ENCODE measurements at places on chromosomes 2 and 18. TPM values are rescaled to one million over a fixed set of nuclear protein-coding genes. Genes with fewer than 3 reads are reported as not detected.

The CIDEA gene
- total RNA-seq: not detected

- no peak for DNase-seq
- peaks cover 35% of the 10 kb centered on the region for H3K4me1 ChIP-seq
- H3K36me3 ChIP-seq: no peaks in the 10 kb centered on the region
- no peak overlapping the region for H3K27ac ChIP-seq
Measured at GRCh38 chr2:40352041-40352702, 99.7 kb downstream of the SLC8A1 start.

The BBS5 gene
- 11.4 TPM for total RNA-seq

GRCh38 chr18:79918615-79919011 is 32.8 kb downstream of the SLC66A2 start:
- H3K4me1 ChIP-seq: no peaks in the 10 kb centered on the region
- H3K27me3 ChIP-seq: no peaks in the 10 kb centered on the region

GRCh38 chr2:13543550-13543949 is 826.8 kb downstream of the TRIB2 start:
- no peaks in the 10 kb centered on the region for H3K4me1 ChIP-seq
- no peak overlapping the region for H3K4me3 ChIP-seq
- DNase-seq: no peak

GRCh38 chr2:145597809-145598208 is 1077.9 kb upstream of the ZEB2 start:
- H3K27ac ChIP-seq: no peak overlapping the region
- no peak for DNase-seq
- H3K27me3 ChIP-seq: no peaks in the 10 kb centered on the region
- H3K4me1 ChIP-seq: peaks cover 38% of the 10 kb centered on the region

The REG3G gene
- not detected for total RNA-seq

The PFN4 gene
- total RNA-seq: 1.2 TPM

The FBXO41 gene
- total RNA-seq: 8.1 TPM

The MRO gene
- 0.40 TPM for total RNA-seq

GRCh38 chr2:221166292-221166691 is 405.8 kb downstream of the EPHA4 start:
- H3K4me1 ChIP-seq: peaks cover 14% of the 10 kb centered on the region
- no peak for DNase-seq
- H3K4me3 ChIP-seq: no peak overlapping the region
- H3K36me3 ChIP-seq: no peaks in the 10 kb centered on the region
- no peaks in the 10 kb centered on the region for H3K27me3 ChIP-seq
- H3K27ac ChIP-seq: no peak overlapping the region

The AQP4 gene
- 0.51 TPM for total RNA-seq

- DNase-seq: no peak
- no peak overlapping the region for H3K4me3 ChIP-seq
- peaks cover 6% of the 10 kb centered on the region for H3K36me3 ChIP-seq
Measured at GRCh38 chr2:99827296-99827999, 314.9 kb downstream of the AFF3 start.

- no peak for DNase-seq
- H3K4me1 ChIP-seq: peaks cover 17% of the 10 kb centered on the region
- no peak overlapping the region for H3K4me3 ChIP-seq
- no peaks in the 10 kb centered on the region for H3K36me3 ChIP-seq
- H3K27ac ChIP-seq: no peak overlapping the region
Measured at GRCh38 chr2:222756951-222757650, 85.6 kb downstream of the MOGAT1 start.

The XDH gene
- 3.9 TPM for total RNA-seq

DNA sequence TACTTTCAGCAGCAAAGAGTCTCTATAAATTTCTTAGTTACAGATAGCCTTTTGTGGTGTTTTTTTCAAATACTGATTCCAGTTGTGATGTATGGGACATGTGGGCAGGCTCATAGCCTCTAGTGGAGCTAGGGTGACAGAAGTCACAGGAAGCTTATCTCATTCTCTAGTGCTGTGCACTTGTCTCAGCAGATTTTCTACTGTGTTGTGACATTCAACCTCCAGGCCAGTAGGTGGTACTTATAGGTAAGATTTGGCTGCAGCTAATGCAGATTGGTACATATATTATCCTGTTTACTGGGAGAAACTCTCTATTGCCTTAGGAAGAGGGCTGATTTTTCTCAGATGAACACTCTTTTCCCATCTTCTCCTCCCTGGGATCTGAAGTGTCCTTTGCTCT is 176.2 kb downstream of the CALCRL start:
- no peaks in the 10 kb centered on the region for H3K27me3 ChIP-seq
- no peak for DNase-seq
- H3K36me3 ChIP-seq: no peaks in the 10 kb centered on the region

The LOXHD1 gene
- total RNA-seq: 0.14 TPM

GRCh38 chr2:39893616-39894015 is 114.6 kb upstream of the THUMPD2 start:
- no peak overlapping the region for H3K27ac ChIP-seq
- no peak for DNase-seq
- no peaks in the 10 kb centered on the region for H3K4me1 ChIP-seq
- H3K36me3 ChIP-seq: no peaks in the 10 kb centered on the region
- no peak overlapping the region for H3K4me3 ChIP-seq

The CFAP53 gene
- 0.65 TPM for total RNA-seq

DNA sequence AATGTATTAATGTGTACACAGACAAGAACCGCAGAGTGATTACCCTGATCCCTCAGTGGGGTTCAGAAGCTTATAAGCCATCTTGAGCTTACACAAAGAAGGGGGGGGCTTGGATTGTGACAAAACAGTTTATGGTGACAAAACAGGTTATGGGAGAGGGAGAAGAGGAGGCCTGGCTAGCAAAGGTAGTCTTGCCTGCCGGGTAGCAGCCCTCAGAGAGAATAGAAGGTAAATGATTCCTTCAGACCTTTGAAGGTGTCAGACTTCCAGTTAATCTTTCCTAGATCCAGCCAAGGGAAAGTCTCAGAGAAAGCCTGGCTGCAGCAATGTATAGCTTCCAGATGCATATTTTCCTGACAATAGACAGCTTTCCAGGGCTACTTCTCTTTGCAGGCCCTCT is 44.6 kb upstream of the RAPH1 start:
- H3K27me3 ChIP-seq: no peaks in the 10 kb centered on the region

DNA sequence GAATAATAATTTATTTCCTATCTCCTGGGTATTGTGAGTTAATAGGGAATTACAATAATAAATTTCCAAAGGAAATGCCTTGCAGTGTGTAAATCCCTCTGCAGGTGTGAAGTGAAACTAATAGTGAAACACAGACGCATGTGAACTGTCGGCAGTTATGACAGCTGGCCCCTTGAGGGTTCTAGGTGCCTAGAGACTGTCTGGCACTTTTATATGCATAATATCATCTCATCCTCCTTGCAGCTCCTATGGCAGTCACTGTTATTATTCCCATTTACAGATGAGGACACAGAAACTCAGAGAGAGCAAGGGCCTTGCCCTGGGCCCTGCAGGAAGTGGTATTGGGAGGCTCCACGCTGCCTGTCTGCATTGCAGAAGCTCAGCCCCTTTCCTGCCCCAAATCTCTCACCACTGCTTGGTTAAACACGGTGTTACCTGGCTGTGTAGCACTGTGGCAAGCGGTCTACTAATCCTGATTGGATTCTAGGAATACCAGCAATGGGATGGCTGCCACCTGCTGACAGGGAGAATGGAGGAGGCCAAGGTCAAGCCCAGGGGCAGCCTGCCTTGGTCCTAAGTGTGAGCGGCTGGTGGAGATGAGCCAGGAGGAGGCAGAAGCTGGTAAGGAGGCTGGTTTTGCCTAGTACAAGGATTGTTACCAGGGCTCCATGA is 32.8 kb upstream of the ACKR3 start:
- H3K36me3 ChIP-seq: no peaks in the 10 kb centered on the region
- H3K4me1 ChIP-seq: peaks cover 15% of the 10 kb centered on the region
- no peak overlapping the region for H3K4me3 ChIP-seq
- no peak overlapping the region for H3K27ac ChIP-seq
- DNase-seq: no peak

The ARL5A gene
- 58.7 TPM for total RNA-seq

The SLC4A5 gene
- total RNA-seq: 9.3 TPM

GRCh38 chr2:239600001-239600593 is 199.3 kb upstream of the HDAC4 start:
- no peaks in the 10 kb centered on the region for H3K36me3 ChIP-seq
- no peaks in the 10 kb centered on the region for H3K27me3 ChIP-seq
- no peaks in the 10 kb centered on the region for H3K4me1 ChIP-seq
- no peak for DNase-seq
- H3K27ac ChIP-seq: no peak overlapping the region
- H3K4me3 ChIP-seq: no peak overlapping the region

- no peaks in the 10 kb centered on the region for H3K27me3 ChIP-seq
- no peak for DNase-seq
- no peak overlapping the region for H3K4me3 ChIP-seq
- peaks cover 34% of the 10 kb centered on the region for H3K4me1 ChIP-seq
Measured at GRCh38 chr2:164761737-164762460, 79.7 kb downstream of the COBLL1 start.

GRCh38 chr2:31031132-31031706 is 107.0 kb downstream of the GALNT14 start:
- no peak for DNase-seq
- no peak overlapping the region for H3K27ac ChIP-seq
- no peaks in the 10 kb centered on the region for H3K4me1 ChIP-seq
- H3K27me3 ChIP-seq: peaks cover 25% of the 10 kb centered on the region
- no peak overlapping the region for H3K4me3 ChIP-seq

- peaks cover 12% of the 10 kb centered on the region for H3K36me3 ChIP-seq
- peaks cover 2% of the 10 kb centered on the region for H3K4me1 ChIP-seq
- no peaks in the 10 kb centered on the region for H3K27me3 ChIP-seq
- no peak overlapping the region for H3K27ac ChIP-seq
- H3K4me3 ChIP-seq: no peak overlapping the region
- no peak for DNase-seq
Measured at GRCh38 chr2:10132996-10133647, 10.6 kb downstream of the RRM2 start.

The PLEK gene
- not detected for total RNA-seq

DNA sequence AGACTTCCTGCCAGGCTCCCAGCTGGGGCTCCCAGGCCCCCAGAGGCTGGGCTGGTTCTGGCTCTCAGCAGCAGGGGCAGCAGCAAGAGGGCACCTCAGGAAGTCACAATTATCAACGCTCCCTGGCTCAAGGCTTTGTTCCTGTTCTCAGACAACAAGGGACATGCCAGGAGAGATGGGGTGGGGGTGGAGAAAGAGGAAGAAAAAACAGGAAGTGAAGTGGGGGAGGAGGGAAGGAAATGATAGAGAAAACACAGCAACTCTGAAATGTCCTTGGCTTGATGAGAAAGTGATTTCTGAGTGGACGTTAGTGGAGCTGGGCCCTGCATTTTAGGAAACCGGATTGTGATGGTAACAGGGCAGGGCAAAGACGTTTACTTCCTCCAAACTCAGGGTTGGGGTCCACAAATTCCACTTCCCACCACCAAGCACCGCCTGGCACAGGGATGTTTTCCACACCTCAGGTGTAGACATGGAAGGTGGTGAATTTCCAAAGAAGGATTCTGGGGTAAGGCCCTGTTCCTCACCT is 40.4 kb downstream of the CYRIA start:
- no peak for DNase-seq
- H3K36me3 ChIP-seq: no peaks in the 10 kb centered on the region
- no peak overlapping the region for H3K4me3 ChIP-seq
- no peaks in the 10 kb centered on the region for H3K27me3 ChIP-seq

GRCh38 chr2:203599509-203599908 is 64.4 kb upstream of the RAPH1 start:
- H3K27ac ChIP-seq: no peak overlapping the region
- DNase-seq: no peak
- H3K36me3 ChIP-seq: no peaks in the 10 kb centered on the region
- H3K27me3 ChIP-seq: no peaks in the 10 kb centered on the region

The TCF23 gene
- total RNA-seq: 0.04 TPM

The CRACDL gene
- total RNA-seq: 1.7 TPM

The OSBPL1A gene
- total RNA-seq: 39.7 TPM

DNA sequence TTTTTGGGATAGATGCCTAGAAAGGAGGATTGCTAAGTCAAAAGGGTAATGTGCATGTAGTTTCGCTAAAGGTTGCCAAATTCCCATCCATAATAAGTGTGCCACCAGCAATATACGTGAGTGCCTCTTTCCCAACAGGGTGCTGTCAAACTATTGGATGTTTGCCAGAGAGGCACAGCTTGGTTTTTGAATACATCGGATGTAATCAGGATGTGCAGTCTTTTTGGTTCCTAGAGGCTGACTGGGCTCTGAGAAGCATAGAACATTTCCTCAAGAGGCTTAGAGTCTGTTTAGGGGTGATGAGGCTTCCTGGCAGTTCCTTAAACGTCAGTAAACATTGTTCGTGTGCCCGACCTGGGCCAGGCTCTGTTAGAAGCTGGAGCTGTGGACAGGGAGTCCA is 28.0 kb downstream of the AGAP1 start:
- no peak for DNase-seq
- H3K4me1 ChIP-seq: peaks cover 8% of the 10 kb centered on the region
- H3K27me3 ChIP-seq: no peaks in the 10 kb centered on the region
- no peak overlapping the region for H3K4me3 ChIP-seq
- no peak overlapping the region for H3K27ac ChIP-seq

GRCh38 chr2:147843391-147843863 is 1.4 kb upstream of the ACVR2A start:
- no peaks in the 10 kb centered on the region for H3K36me3 ChIP-seq
- H3K27ac ChIP-seq: peak overlapping the region; percentile 97
- peaks cover 1% of the 10 kb centered on the region for H3K27me3 ChIP-seq

The SERPINB12 gene
- not detected for total RNA-seq

GRCh38 chr2:69954084-69954483 is 7.3 kb downstream of the ASPRV1 start:
- peaks cover 31% of the 10 kb centered on the region for H3K27me3 ChIP-seq
- DNase-seq: no peak
- no peaks in the 10 kb centered on the region for H3K36me3 ChIP-seq
- H3K4me1 ChIP-seq: no peaks in the 10 kb centered on the region

DNA sequence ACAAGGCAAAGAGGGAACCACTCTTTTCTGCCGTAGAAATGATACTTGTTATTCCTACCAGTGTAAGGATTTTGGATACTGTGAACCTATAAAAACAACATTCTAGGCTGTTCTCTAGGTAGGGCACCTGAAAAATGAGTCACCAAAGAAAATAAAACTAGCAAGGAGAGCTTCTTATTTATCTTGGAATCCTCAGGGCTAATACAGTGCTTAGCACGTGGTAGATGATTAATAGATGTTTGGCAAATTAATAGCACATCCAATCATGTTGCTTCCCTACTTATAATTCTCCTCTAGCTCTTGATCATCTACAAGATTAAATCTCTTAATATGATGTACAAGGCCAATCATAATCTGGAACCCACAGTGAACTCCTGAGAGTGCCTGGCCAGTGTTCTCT is 73.1 kb downstream of the AAK1 start:
- H3K27ac ChIP-seq: no peak overlapping the region
- DNase-seq: no peak
- H3K4me1 ChIP-seq: peaks cover 2% of the 10 kb centered on the region
- H3K4me3 ChIP-seq: no peak overlapping the region
- H3K36me3 ChIP-seq: peaks cover 2% of the 10 kb centered on the region
- H3K27me3 ChIP-seq: no peaks in the 10 kb centered on the region

DNA sequence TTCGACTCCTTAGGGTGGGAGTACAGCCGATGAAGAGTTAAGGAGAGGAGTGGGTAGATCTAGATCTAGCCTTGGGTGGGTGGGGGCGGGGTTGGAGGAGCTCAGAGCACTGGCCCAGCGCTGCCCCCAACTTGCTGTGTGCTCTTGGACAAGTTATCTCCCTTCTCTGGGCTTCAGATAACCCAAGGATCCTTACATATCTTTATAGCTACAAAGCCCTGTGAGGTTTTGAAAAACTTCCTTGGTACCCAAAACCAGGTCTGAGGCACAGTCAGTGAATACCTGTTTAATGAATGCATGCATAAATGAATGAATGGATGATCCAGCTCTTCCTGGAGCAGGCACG is 1.3 kb upstream of the ODC1 start:
- no peak overlapping the region for H3K27ac ChIP-seq
- H3K4me3 ChIP-seq: peak overlapping the region; percentile 56
